ENCODE measurements at places on chromosomes 2 and 18.
A peak's percentile ranks its signal among the peaks of the same experiment; 100 is the strongest.

- DNase-seq: no peak
Observed at GRCh38 chr2:10523406-10524189, 75.5 kb upstream of the ODC1 start.

- DNase-seq: no peak
Observed at GRCh38 chr2:175048275-175048674, 43.1 kb upstream of the CHN1 start.

GRCh38 chr2:234257859-234258561, 207.5 kb downstream of the SPP2 start:
- DNase-seq: no peak

DNA sequence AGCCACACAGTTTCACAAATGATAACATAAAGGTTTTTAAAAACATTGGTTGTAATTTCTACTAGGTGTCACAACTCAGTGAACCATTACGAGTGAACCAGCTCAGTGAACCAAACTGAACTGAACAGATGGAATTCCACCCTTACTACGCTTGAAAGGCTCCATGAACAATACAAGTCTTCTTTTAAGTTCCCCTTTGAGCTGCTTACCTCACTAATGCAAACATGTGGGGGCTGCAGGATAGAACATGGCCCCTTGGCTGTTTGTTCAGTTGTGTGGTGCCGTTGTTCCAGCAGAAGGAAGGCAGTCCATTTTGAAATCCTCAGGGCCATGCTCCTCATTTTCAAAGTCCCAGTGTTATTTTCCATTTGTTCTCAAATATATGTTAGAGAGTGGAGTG, 30.7 kb upstream of the KLHL14 start:
- no peak for DNase-seq

DNA sequence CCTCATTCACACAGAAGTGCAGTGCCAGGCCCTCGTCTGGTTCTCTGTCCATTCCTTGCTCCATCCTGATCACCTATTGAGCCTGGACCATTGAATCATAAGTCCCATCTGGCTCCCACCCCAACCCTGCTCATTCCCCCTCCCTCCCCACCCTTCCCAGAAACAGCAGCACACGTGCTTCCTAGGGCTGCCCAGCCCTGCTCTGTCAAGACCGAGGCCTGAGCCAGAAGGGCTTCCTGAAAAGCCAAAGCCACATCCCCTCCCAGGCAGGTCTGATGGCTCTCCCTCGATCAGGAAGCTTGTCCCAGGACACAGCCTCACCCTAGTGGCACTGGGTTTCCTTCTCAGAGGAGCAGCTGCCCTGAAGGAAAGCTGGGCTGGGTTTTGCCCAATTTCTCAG, 79.8 kb upstream of the FZD7 start:
- peak; percentile 56 for DNase-seq

DNA sequence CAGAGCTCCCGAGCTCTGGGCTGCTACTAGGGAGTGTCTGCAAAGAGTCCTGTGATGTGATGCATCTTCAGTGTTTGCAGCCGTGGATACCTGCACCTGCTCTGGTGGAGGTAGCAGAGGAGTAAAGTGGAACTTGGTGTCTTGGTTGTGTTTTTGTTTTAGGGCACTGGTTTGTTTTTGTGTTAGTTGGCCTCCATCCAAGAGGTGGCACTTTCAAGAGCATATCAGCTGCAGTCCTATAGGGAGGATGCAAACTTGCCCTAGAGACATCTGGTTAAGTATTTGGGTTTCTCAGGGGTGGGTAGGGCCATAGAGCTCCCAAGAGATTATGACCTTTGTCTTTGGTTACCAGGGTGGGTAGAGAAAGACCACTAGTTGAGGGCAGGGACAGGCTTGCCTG, 1249.0 kb upstream of the FAM98A start:
- DNase-seq: no peak

DNA sequence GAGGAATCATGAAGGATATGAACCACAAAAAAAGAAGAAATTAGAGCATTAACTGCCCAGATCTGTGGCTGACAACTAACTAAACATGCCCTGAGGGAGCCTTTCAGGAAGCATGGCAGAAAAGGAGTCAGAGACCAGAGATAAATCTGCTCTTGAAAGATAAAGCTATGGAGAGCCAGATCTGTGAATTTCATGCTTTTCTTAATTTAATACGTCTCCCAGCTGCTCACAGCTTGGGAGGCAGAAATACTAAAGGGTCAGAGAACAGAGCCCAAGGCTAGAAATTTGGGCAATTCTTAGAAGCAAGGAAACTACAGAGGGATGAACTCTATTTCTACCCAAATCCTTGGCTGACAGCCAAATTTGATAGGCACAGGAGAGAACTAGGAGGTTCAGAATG, 223.0 kb upstream of the DPP10 start:
- no peak for DNase-seq

GRCh38 chr2:180062178-180062577, 55.1 kb upstream of the CWC22 start:
- no peak for DNase-seq

DNA sequence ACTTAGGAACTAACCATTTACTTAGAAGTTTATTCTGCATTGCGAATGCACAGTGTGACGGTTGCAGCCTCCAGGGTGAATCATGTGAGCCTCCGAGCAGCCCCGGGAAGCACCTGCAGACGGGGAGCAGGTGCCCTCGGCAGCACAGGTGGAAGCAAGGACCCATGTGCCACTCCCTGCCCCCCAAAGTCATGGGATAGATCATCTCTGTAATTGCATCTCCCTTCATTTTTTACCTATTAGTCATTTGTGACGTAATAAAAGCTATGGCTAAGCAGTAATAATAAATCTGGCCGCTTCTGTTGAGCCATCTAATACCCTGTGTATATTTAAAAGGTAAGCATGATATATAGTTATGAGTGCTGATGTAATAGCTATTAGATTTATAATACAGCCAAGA, 97.2 kb downstream of the PTGR3 start:
- DNase-seq: peak; percentile 22

GRCh38 chr2:151670846-151671597, 63.3 kb downstream of the NEB start:
- DNase-seq: no peak

GRCh38 chr2:16643099-16643498, 22.5 kb downstream of the CYRIA start:
- no peak for DNase-seq

DNA sequence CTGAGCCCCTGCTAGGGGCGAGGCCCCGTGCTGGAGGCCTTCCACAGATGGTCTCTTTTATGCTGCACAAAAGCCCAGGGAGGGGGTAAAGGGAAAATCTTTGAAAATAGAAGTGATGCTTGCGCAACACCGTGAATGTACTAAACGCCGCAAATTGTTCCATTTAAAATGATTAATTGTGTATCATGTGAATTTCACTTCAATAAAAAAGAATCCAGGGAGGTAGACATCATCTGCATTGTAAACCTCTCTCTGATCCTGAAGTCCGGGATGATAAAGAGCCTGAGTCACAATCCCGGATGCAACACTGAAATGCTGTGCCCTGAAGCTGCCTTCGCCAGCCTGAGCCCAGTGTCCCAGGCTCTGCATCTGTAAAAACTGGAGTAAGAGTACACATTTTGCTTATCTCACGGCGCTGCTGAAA, 107.7 kb upstream of the PPP1CB start:
- DNase-seq: no peak

- DNase-seq: no peak
Observed at GRCh38 chr2:176768185-176768584, 444.4 kb upstream of the HNRNPA3 start.

DNA sequence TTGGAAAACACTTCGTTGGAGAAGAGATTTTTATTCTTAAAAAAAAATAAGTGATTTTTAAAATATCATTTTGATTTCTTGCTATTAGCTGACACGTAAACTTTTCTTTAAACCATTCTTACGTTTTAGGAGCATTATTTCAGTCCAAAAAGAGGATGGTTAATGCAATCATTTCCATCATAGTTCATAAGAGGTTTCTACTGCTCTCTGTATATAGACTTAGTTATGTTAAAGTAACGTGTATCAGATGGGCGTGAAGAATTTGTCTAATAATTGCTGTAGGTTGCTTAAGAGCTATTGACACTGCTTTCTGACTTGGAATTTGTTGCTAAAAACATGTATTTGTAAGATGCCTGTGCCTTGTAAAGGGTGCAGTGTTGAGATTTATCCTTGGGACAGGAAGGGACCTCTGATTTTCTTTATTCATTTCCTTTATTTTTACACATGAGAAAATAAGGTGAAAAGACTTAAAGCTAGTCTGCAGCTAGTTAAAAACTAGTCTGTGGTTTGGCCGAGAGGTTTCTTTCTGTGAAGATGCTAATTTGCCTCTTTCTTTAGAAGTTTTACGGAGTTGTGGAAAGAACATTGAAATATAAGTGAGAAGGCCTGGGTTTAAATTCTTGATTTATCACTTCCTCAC, 2.9 kb downstream of the ANKRD12 start:
- no peak for DNase-seq

DNA sequence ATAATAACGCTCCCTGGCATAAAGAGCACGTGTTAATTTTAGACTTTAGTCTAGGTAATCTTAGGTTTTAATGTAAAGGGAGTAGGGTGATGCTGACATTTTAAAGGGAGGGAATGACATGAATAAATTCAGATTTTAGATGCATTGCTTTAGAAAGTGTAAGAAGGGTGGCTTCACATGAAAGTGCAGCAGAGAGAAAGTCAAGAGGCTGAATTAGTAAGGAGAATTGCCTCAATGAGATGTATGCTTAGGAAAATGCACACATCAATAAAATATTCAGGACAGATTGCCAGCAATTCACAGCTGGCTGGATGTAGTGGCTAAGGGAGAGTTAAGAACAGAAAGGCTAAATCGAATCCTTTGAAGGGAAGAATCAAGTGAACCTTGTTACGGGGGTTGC, 165.5 kb upstream of the CDH19 start:
- DNase-seq: no peak

GRCh38 chr2:8303322-8303832, 378.5 kb upstream of the ID2 start:
- peak; percentile 84 for DNase-seq

GRCh38 chr2:9812945-9813311, 30.3 kb upstream of the TAF1B start:
- DNase-seq: no peak

- no peak for DNase-seq
Observed at GRCh38 chr2:68031542-68032160, 31.2 kb downstream of the C1D start.

DNA sequence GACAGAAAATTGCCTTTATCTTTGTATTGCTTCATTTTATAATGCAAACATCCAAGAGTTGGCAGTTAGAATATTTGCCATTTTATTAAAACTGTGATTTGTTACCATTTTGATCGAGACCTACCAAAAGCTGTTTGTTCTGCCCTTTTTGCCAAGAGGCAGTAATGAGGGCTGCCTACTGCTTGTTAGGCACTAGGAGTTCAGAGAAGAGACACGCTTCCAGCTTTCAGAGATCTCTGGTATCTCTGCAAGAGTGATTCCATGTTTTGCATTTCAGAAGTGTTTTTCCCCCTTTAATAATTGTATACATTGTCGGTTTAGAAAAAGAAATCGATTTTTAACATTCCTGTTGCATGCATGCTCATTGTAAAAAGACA, 628 bp downstream of the MRPL30 start:
- no peak for DNase-seq

- DNase-seq: no peak
Observed at GRCh38 chr2:9775999-9776712, 67.1 kb upstream of the TAF1B start.

DNA sequence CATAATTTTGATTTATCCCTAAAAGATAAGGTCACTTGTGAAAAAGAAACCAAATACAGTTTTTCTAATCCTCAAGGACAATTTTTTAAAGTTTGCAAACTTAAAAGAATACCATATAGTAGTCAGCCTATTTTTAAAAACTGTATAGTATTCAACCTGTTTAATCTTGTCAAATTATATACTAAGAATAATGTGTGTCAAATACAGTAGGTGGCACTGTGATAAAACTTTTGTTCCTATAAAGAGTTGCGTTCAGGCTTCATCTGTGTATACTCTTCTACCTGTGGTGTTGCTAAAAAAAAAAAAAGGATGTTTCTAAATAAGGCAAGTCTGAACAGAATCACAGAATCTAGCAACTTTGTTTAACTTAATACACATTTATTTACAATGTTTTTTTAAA, 68.6 kb downstream of the CCDC138 start:
- no peak for DNase-seq

GRCh38 chr18:53984021-53984420, 240.4 kb downstream of the MBD2 start:
- no peak for DNase-seq

GRCh38 chr2:218021536-218022071, 18.8 kb upstream of the TNS1 start:
- DNase-seq: peak; percentile 83

GRCh38 chr2:186399082-186399644, 86.9 kb upstream of the ZC3H15 start:
- no peak for DNase-seq

DNA sequence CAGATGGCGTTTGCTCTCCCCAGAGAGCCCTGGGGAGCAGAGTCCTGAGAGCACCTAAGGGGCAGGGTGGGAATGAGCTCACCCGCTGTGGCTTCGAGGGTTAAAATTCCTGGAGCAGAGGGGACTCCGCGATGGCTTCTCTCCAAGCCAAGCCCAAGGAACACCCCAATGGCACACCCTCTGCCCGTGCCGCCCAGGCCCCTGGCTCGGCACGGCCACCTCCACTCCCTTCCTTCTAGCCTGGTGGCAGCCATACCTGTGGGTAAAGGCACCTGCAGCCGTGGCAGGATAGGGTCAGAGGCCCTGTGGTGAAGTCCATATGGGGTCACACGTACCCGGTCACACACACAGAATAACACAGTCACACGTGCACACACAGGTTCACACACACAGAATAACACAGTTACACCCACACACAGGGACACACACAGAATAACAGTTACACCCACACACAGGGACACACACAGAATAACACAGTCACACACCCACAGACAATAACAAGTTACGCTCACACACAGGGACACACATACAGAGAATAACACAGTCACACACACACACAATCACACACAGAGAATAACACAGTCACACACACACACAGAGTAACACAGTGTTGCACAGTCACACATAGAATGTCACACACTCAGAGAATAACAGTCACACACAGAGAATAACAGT, 50.5 kb downstream of the RAMP1 start:
- DNase-seq: no peak

DNA sequence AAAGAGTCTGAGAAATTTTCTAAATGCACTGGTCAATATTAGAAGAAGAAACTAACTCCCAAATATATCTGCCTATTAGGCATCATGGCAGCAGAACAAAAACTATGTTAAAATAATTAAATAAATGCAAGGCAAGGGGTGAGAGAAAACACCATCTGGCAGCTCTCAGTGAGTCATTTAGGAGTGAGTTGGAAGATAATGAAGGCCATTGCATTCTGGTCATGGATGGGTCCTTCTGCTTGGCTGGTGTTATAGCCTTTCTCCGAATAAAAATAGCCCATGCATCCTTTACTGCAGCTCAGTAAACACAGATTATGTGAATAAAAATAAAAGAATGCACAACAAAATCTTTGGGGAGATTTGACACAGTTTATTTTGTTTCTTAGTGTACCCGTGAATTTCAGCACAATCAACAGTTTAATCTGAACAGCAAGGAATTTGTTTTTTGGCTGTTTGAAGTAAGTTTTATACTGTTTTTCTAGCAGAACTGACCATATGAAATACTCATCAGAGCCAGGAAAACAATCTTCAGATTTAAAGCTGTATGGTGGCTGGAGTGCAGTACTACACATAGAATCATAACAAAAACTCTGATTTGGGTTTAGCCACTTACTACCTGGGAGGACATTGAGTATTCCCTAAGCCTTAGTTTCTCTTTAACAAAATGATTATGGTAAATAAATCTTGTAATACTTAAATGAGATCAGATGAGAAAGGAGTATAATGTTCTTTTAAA, 225.1 kb upstream of the ITGA4 start:
- DNase-seq: no peak

GRCh38 chr18:46199515-46200147, 95.4 kb downstream of the HAUS1 start:
- no peak for DNase-seq

- DNase-seq: no peak
Observed at GRCh38 chr2:239642406-239643004, 241.7 kb upstream of the HDAC4 start.

Data from right cardiac atrium (tissue), 5 donors.